ENCODE measurements at places on chromosomes 5 and 9. TPM values are rescaled to one million over a fixed set of nuclear protein-coding genes. Genes with fewer than 3 reads are reported as not detected.
A peak's percentile ranks its signal among the peaks of the same experiment; 100 is the strongest.

SARDH gene
- total RNA-seq: 0.64 TPM

- DNase-seq: no peak
These were observed 2.3 kb downstream of the FAM221B start for GRCh38 chr9:35826071-35826701.

RELL2 gene
- total RNA-seq: 0.55 TPM

GRIA1 gene
- total RNA-seq: 0.15 TPM

GRCh38 chr9:129258124-129258822 is 80.2 kb upstream of the IER5L start:
- peak; percentile 97 for DNase-seq

DNA sequence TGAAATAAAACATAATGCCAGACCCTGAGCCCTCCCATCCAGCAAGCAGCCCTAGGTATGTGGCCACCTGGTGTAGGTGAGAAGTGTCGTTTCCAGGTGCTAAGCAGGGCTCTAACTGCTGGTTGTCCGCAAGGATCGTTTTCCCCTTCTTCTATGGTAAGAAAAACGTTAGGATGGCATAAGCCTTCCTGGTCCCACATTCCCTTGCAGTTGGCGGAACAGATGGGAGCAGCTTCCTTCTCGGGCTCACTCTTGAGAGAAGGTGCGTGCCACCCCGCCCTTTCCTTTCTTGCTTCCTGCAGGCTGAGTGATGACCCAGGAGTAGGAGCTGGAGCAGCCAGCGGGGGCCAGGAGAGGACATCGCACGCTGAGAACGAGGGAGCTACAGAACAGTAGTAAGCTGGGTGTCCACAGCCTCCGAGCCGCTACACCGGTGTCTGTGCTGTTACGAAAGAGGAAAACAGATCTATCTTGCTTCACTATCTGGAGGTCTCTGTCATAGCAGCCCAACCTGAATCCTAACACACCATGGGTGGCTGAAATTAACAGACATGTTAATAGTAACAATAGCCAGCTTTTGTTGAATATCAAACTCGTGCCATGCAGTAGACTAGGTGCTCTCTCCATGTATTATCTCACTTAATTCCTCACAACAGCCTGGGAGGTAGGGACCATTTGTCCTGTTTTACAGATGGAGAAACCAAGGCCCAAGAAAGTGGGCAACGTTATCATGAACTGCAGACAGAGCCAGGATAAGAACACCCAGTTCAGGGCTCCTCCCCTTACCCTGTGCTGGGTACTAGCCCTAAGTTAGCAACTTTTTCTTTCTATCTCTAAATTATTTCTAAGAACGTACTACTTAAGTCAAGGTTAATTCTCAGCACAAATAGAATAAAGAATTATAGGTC is 139.8 kb downstream of the COL23A1 start:
- no peak for DNase-seq

DNA sequence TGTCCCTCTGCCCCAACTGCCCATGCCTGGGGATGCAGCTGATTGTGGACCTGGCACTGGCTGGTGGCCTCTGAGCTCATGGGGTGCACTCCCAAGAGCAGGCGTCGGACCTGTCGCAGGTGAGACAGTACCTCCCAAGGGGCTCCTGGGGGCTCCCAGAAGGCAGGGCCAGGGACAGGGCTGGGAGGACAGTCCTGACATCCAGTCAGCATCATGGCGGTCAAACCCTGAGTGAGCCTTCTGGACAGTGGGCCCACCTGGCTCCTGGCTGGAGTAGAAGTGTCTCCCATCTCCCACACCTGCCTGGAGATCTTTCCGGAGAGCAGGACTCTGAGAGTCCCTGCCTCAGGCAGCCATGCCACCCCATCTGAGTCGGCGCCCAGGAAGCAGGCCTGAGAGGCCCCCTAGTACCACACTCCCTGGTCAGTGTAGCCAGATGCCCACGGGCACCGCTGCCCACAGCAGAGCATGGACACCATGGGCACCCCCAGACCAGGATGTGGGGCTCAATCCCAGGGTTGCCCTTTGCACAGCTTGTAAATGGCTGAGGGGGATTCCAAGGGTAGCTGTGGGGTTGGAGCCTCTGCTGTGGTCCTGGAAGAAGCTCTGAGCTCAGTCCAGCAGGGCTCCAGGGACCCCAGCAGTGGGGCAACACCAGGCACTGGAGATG is 6.6 kb downstream of the LCN9 start:
- no peak for DNase-seq

DNA sequence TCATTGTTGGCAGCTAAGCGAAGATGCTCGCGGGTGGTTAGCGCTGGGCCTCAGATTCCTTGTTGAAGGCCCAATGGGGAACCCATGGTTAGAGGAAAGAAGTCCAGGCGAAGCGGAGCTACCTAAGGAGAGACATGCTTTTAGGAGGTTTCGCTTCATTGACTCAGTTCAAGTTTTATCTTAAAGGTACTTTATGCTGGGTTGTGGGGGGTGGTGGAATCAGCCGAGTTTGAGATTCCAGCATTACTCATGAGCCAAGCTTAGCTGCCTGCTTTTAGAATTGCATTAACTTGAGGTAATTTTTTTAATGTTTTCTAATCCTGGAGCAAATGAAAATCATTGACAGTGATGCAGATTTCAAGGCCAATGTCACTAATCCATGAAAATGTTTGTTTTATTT is 16.1 kb downstream of the MEGF10 start:
- DNase-seq: no peak

IRX2 gene
- 3.1 TPM for total RNA-seq

DNA sequence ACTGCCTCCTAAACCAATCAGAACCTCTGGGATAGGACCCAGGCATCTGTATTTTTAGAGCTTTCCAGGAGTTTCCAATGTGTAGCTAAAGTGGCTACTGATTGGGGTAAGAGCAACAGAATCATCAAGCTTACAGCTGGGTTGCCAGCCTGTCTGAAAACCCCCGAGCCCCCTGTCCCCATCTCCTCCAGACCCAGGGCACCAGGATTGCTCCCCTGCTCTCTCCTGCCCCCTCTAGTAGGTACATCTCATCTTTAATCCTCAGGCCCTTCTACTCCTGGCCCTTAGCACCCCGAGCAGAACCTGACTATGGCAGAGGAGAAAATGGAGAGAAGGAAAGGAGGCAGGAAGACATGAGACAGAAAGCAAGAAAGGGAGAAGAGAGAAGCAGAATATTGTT is 204.9 kb downstream of the GABBR2 start:
- no peak for DNase-seq

DNA sequence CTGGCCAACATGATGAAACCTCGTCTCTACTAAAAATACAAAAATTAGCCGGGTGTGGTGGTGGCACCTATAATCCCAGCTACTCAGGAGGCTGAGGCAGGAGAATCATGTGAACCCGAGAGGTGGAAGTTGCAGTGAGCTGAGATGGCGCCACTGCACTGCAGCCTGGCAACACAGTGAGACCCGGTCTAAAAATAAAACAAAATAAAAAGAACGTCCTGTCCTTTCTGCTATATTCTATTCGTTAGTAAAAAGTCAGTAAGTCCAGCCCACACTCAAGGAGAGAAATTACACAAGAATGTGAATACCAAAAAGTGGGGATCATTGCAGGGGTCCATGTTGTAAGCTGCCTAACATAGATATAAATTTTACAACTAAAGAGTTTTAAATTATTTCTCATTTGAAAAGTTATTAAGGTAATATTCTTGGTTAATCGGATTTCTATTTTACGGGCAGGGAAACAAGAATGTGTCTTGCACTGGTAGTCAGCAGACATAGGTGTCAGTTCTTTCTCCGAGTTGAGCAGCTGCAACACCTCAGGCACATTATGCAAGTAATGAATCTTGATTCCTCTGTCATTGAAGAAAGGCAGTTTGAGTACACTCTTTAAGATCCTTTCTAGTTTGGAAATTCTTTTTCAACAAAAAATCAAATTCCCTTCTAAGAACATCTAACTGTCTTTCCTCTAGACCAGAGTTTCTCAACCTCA is 24.5 kb downstream of the NMUR2 start:
- DNase-seq: no peak

DNA sequence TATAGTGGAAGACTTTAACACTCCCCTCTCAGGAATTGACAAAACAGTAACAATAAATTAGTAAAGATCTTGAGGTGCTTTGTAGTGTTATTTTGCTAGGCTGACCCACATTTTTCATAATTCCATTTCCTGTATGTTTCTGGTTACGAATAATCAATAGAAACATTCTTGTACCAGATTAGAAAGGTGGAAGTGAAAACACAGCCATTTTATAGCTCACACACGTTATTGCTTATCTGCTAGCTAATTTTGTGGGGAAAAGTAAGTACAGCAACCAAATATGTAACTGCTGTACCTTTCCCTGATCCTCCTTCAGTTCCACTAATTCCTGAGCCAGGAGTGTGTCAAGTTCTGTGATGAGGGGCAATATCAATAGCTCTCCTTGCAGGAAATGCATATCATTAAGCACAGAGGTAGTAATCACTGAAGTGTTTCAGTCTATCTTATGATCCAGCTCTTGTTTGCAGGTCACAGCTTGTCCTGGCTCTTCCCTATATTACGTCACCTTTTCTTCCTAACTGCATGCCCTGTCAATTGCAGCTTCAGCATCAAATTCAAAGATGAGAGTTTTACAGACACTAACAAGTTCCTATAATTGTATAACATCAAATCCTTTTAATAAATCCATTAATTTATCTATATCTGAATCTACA is 59.4 kb downstream of the MINAR2 start:
- DNase-seq: no peak

All from left ventricle myocardium superior (tissue), 1 donor.